HepG2 (cell line): ENCODE measurements at places on chromosomes 6 and 20.

DNA sequence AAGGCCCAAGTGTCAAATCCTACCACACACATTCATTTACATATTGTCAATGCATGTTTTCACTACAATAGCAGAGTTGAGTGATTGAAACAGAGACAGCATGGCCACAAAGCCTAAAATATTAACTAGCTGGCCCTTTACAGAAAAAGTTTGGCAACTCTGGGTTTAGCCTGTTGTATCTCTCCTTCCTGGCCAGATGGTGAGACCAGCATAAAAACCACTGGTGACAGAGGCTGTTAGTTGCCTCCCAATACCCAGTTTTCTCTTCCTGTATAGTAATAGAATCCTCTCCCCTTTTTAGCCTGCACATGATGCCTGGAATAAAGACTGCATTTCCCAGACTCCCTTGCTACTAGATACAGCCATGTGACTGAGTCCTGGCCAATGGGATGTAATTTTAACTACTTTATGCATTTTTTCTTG lies 100.0 kb upstream of the TAB2 start:
- peaks cover 26% of the 10 kb centered on the region for H3K27me3 ChIP-seq
- no peak overlapping the region for H3K27ac ChIP-seq
- H3K4me3 ChIP-seq, result no peak overlapping the region
- H3K36me3 ChIP-seq, result no peaks in the 10 kb centered on the region

DNA sequence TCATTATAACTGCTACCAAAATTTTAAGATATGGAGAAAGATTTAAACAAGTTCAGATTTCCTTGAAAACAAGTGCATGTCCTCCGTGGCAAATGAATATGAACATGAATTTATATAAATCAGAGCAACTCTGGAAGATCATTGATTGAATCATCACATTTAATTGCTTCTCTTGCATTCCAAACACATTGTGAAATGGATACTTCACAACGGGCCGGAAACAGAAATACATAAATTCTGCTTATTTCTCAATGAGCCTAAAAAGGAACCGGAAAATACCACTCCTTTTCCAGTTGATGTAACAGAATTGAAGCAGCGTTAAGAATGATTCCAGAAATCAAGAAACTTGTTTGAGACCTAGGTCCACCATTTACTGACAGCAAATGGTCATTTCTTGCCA lies 134.6 kb upstream of the BTN3A2 start:
- DNase-seq, result no peak
- peaks cover 25% of the 10 kb centered on the region for H3K27me3 ChIP-seq
- no peak overlapping the region for H3K27ac ChIP-seq
- H3K36me3 ChIP-seq, result no peaks in the 10 kb centered on the region
- H3K4me1 ChIP-seq, result peaks cover 29% of the 10 kb centered on the region

DNA sequence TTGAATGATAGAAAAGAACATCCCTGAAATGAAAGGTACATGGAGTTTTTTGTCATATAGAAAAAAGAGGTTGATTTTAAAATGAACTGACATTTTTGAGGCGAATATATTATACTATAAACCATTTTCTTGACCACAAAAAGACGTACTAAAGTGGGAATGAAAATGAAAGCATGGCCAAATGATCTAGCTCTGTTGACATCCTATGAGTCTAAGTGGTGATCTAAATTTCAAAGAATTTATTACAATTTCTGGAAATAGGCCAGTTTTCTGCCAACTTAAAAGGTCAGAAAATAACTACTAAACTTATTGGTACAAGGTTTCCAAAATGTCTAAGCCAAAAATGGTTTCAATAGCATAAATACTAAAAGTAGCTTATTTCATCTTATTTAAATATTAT lies 536.8 kb downstream of the EYS start:
- H3K36me3 ChIP-seq, result no peaks in the 10 kb centered on the region
- no peak overlapping the region for H3K4me3 ChIP-seq
- DNase-seq, result no peak
- H3K4me1 ChIP-seq, result no peaks in the 10 kb centered on the region
- no peak overlapping the region for H3K27ac ChIP-seq
- no peaks in the 10 kb centered on the region for H3K27me3 ChIP-seq

- no peaks in the 10 kb centered on the region for H3K36me3 ChIP-seq
- DNase-seq, result no peak
- no peaks in the 10 kb centered on the region for H3K4me1 ChIP-seq
- no peak overlapping the region for H3K4me3 ChIP-seq
- no peak overlapping the region for H3K27ac ChIP-seq
- H3K27me3 ChIP-seq, result no peaks in the 10 kb centered on the region
Observed at GRCh38 chr6:83920017-83920416, 60.5 kb downstream of the CYB5R4 start.

DNA sequence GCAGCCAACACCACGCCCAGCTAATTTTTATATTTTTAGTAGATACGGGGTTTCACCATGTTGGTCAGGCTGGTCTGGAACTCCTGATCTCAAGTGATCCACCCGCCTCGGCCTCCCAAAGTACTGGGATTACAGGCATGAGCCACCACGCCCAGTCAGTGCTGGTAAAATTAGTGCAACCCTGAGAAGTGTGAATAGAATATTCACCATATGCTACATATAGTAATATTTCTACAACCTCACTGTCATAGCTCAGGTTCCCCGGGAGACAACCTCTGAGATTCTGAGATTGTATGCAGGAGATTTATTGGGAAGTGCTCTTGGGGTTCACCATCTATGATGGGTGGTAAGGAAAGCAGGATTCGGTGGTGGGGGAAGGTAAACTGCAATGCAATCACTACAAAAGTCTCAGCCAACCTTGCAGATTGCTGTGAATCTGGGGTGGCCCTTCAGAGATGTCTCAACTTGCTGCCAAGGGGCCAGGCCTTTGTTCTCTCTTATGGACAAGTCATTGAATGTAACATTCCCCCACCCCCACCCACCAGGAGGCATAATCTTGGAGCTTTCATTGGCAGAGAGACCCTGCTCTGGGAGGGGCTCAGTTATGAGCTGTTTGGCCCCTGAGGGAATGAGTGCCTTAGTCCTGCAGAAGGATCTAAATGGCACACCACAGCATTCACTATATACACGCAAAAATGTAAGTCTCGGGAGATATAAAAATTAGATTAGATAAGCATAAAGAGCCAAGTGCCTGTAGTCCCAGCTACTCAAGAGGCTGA lies 34.0 kb upstream of the SEC63 start:
- H3K27me3 ChIP-seq, result no peaks in the 10 kb centered on the region
- H3K36me3 ChIP-seq, result no peaks in the 10 kb centered on the region
- no peak overlapping the region for H3K27ac ChIP-seq
- peaks cover 4% of the 10 kb centered on the region for H3K4me1 ChIP-seq

DNA sequence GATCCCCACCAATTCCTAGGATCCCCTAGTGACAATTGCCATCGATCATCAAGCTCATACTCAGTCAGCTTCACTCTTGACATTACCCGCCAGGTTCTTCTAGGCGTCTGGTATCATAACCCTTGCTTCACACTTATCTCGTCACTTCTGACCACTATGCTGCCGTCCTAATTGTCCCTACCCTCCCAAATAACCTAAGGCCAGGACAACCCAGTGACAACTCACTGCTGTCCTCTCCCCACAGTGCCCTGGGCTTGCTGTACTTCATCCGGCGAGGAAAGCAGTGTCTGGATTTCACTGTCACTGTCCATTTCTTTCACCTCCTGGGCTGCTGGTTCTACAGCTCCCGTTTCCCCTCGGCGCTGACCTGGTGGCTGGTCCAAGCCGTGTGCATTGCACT lies 3.7 kb downstream of the SYS1 start:
- H3K27ac ChIP-seq, result no peak overlapping the region
- H3K4me1 ChIP-seq, result peaks cover 39% of the 10 kb centered on the region
- no peak overlapping the region for H3K4me3 ChIP-seq
- DNase-seq, result no peak
- peaks cover 20% of the 10 kb centered on the region for H3K36me3 ChIP-seq

GRCh38 chr20:25300496-25301170 lies 52.7 kb downstream of the PYGB start:
- no peaks in the 10 kb centered on the region for H3K27me3 ChIP-seq
- H3K4me3 ChIP-seq, result no peak overlapping the region
- H3K27ac ChIP-seq, result no peak overlapping the region
- peaks cover 25% of the 10 kb centered on the region for H3K36me3 ChIP-seq
- no peak for DNase-seq

GRCh38 chr6:87698547-87699006 lies 3.5 kb downstream of the AKIRIN2 start:
- no peaks in the 10 kb centered on the region; the same call in 2 of the 3 replicates for H3K36me3 ChIP-seq
- H3K27ac ChIP-seq, result no peak overlapping the region
- peak overlapping the region; percentile 94; the same call in 1 of the 2 replicates for H3K4me3 ChIP-seq
- DNase-seq, result no peak
